ENCODE measurements at places on chromosomes 12 and 14.
A peak's percentile ranks its signal among the peaks of the same experiment; 100 is the strongest.

- no peak for DNase-seq
Observed at GRCh38 chr12:129073157-129073915, 220.1 kb downstream of the GLT1D1 start.

DNA sequence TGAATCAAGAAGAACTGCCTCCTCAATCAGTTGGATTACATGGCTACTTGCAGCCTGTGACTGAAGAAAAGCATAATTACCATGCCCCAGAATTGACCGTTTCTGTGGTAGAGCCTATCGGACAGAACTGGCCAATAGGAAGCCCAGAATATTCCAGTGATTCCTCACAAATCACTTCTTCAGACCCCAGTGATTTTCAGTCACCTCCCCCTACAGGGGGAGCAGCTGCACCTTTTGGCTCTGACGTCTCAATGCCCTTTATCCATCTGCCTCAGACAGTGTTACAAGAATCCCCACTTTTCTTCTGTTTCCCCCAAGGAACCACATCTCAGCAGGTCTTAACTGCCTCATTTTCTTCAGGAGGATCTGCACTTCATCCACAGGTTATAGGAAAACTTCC, 80.8 kb downstream of the RAD52 start:
- no peak for DNase-seq

DNA sequence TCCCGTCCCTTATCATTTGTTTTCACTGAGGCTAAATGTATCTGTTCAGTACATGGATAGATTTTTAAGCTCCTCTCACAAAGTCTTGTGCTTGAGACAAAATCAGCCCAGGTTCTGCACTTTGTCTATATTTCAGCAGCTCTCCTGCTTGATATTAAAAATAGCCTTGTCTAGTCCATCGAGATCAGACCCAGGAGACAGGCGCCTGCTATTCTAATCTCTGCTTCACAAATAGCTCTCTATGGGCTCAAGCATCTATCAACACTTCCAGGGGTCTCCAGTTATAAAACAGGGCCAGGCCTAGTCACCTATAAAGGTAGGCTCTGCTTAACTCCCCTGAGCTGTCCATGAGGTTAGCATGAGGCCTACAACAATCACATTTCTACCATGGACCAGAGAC, 62.5 kb downstream of the ZFP36L1 start:
- DNase-seq = no peak

- DNase-seq = no peak
Observed at GRCh38 chr12:65934480-65935115, 110.3 kb downstream of the HMGA2 start.

DNA sequence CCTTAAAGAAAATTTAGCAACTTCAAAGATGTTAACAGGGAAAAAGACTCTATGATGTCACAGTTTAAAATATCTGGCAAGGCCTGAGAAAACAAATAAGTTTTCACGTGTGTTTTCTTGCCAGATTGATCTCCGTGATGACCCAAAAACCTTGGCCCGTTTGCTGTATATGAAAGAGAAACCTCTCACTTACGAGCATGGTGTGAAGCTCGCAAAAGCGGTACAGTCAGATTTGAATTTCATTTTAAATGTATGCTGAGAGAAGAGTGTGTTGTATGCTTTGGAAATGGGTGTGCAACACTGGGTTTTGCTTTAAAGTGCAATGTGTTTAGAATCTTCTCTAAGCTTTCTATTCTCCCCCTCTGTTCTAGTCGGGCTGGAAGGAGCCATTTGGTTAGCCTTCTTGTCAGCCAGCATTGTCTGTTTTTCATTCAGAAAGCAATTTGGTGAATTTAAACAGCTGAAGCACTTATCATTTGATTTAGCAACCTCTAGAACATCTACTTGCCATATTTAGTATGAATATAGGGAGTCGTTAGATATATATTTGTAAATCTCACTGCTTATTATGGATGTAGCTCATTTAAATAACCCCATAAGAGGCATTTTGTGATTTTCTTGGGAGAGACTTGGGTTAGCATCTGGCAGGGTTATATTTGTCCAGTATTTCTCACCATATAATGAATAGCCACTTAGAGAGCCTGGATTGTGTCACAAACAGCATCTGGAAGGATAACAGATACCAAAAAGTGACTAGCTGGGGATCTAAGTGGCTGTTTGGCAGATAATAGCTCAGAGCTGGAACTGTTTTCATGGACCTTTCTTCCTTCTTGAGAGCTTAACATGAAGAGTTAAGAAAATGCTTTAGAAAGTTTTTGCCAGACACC, 35.5 kb downstream of the GPHB5 start:
- no peak for DNase-seq

DNA sequence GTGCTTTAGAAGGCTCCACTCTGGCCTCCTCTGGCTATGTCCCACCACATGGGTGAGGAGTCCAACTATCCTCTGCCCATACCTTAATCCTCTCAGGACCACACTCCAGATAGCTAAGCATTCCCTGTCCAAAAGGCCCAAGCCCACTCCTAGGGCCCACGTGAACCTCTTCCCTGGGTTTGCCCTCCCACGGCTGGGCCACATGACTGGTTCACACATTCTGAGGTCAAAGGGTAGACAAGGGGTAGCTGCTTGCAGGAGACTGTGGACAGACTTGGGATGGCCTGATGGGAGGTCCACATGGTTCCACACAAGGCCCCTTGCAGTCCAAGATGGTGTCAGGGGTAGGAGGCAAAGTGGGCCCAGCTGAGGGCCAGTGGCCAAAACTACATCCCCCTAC, 6.0 kb upstream of the PCK2 start:
- DNase-seq = no peak

GRCh38 chr12:62191491-62192179, 68.6 kb upstream of the USP15 start:
- DNase-seq = peak; percentile 25

GRCh38 chr14:95523051-95523814, 6.8 kb upstream of the SYNE3 start:
- DNase-seq = no peak

- DNase-seq = no peak
Observed at GRCh38 chr12:75568801-75569200, 57.4 kb upstream of the KRR1 start.

DNA sequence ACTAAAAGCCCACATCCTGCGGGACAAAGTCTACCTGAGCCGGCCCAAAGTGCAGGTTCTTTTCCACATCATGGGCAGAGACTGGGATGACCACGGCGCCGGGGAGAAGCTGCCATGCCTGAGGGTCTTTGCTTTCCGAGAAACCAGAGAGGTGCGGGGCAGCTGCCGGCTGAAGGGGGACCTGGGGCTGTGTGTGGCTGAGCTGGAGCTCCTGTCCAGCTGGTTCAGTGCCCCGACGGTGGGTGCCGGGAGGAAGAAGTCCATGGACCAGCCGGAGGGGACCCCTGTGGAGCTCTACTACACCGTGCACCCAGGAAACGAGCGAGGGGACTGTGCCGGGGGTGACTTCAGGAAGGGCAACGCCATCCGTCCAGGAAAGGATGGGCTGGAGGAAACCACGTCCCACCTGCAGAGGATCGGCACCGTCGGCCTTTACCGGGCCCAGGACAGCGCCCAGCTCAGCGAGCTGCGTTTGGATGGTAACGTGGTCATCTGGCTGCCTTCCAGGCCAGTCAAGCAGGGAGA, 148.1 kb downstream of the TMEM132C start:
- no peak for DNase-seq

Measured in WTC11 (cell line).